ENCODE measurements at places on chromosomes 12 and 14.

DNA sequence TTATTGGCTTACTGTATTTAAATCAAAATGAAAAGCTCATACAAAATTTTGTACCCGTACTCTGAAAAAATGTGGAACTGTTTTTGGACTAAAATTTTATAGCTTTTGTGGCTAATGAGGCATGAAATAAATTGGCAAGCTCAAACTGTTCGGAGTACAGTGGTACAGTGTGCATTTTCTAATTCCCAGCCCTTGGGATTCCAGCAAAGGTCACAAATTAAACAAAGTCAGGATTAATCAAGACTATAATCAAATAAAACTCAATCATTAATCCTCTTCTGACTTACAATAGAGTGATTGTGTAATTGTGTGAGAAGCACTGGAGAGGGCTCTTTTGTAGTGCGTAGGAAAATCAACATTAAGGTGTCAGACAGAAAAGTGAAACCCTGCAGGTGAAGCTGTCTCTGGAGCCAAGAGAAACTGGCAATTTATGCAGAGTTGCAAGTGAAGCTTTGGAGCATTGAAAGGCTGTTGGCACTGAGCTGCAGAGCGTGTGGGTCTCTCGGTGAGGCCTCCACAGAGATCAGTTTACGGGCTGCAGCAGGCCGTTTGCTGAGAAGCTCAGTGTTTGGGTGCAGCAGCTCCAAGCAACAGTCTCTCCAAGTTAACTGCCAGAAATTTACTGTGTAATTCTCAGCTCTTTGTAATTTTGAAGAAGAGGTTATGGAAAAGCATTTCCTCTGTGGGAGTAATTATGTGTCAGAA, 275.9 kb downstream of the FBXL14 start:
- peak; percentile 95 for DNase-seq

DNA sequence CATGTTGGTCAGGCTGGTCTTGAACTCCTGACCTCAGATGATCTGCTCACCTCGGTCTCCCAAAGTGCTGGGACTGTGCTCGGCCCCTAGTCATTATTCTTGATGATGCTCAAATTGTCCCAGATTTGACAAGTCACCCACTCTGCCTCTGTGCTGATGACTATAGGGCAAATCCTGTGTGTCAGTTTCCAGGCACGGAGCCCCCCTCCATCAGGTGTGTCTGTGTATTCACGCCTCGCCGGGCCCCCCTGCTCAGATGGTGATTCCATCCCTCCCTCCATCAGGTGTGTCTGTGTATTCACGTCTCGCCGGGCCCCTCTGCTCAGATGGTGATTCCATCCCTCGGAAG, 4.3 kb upstream of the GPR132 start:
- DNase-seq: no peak

GRCh38 chr14:50719911-50720759, 52.0 kb upstream of the SAV1 start:
- no peak for DNase-seq

- no peak for DNase-seq
These were observed 159.1 kb downstream of the PHETA1 start for GRCh38 chr12:111209811-111210210.

DNA sequence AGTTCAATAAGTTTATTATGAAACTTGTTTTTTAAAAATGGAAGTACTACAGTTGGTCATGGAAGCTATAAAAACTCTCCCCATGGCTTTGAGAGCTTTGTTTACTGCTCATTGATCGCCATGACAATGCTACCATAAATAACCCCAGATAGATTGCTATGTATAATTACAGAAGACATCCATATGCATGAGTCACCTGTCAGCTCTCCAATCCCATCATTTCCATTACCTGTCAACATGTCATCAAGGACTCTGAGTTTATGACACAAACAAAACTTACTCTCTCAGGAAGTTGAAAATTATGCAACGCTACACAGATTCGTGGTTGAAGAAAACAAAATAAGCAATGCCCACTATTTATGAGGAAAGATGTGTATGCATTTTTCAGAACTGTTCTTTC, 144.4 kb downstream of the SEC23A start:
- DNase-seq: no peak

GRCh38 chr14:62462988-62463387, 582.3 kb downstream of the KCNH5 start:
- no peak for DNase-seq

DNA sequence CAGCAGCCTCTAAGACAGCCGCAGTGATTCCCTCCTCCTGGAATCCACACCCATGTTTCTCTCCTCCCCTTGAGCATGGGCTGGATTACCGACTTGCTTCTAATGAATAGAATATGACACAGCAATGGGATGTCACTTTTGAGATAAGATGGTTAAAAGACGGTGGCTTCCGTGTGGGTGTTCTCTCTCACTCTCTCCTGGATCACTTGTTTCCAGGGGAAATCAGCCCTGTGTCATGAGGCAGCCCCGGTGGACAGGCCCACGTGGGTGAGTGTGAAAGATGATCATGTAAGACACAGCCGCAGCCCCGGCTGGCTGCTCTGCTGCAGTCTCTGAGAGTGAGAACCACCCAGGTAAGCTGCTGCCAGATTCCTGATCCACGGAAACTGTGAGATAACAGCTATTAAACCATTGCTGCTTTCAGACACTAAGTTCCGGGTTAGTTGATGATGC, 10.7 kb downstream of the MOAP1 start:
- no peak for DNase-seq

DNA sequence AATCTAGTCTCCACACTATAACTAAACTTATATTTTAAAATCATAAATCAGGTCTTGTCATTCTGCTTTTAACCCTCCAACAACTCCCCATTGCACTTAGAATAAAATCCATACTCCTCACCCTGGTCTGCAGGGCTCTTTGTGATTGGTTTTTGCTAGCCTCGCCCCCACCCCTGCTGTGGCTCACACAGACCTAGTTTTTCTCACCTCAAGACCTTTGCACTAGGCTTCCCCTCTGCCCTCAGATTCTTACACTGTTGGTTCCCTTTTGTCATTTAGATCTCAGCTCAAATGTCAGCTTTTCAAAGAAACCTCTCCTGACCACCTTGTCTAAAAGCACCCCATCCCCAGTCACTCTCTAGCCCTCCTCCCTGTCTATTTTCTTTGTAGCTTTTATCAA, 10.7 kb upstream of the LHX5 start:
- no peak for DNase-seq

- DNase-seq: no peak
These were observed 84.7 kb upstream of the LGR5 start for GRCh38 chr12:71354871-71355270.

DNA sequence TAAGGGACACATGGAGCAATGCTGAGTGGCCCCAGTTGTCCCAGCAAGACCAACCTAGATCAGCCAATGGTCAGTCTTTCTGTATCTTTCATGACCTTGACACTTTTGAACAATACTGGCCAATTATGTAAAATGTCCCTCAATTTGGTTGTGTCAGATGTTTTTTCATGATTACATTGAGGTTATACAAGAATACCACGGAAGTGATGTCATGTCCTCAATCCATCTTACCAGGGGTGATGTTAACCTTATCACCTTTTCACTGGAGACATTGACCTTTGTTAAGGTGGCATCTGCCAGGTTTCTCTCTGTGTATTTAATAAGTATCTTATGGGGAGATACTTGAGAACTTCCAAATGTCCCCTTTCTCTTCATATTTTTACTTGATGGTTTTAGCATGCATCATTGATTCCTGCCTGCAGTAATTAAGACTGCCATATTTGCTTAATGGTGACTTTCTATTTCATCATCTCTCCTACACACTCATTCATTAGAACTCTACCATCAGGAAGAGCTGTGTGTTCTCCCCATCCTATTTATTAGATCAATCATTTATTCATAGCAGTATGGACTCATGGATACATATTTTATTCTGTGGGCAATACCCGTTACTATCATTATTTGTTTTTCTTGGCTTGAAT, 64.7 kb upstream of the RFLNA start:
- DNase-seq: no peak

DNA sequence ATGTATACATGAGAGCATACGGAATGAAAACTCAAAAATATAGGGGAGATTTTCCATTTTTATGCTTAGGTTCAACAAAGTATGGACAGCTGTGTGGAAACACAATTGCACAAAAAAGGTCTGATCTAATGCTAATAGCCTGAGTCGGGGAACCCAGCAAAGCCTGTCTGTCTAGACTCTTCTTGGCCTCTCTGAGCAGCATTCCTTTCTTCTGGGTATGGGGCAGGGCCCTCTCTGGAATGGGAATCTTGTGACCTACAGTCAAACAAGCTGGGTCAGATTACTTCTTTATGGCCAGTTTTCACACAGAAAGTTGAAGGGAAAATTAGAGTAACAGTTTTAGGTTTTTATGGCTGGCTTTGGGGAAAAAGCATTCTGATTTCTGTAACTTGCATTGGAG, 534.0 kb upstream of the LMO3 start:
- DNase-seq: no peak

DNA sequence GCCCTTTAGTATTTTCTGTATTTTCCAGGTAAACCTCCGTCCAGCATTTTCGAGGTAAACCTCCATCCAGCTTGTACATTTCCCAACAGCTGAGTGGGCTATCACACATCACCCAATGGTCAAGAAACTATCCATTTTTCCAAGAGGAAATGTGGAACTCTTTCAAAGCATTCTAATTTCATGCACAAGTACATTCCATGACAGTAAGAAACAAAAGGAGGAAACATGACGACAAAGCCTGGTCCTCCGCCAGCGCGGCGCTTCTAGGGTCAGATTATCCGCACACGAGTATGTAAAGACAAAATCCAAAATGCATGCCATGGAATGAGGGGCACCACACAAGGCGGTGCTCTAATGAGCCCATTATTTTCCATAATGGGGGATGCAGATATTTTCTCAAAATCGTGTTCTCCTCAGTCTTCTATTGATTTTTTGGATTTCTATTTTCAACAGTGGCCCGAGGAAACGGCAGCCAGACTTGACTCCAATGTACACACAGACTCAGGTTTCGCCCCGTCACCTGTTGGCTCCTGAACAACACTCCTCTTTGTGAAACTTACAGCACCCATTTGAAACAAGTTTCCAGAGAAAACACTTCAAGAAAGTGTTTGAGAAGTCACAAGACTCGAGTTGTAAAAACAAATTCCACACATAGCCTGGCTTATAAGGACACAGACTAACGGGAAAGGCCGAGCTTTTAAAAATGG, 107.4 kb downstream of the PRICKLE1 start:
- no peak for DNase-seq

GRCh38 chr14:30779210-30779609, 95.1 kb upstream of the COCH start:
- no peak for DNase-seq

DNA sequence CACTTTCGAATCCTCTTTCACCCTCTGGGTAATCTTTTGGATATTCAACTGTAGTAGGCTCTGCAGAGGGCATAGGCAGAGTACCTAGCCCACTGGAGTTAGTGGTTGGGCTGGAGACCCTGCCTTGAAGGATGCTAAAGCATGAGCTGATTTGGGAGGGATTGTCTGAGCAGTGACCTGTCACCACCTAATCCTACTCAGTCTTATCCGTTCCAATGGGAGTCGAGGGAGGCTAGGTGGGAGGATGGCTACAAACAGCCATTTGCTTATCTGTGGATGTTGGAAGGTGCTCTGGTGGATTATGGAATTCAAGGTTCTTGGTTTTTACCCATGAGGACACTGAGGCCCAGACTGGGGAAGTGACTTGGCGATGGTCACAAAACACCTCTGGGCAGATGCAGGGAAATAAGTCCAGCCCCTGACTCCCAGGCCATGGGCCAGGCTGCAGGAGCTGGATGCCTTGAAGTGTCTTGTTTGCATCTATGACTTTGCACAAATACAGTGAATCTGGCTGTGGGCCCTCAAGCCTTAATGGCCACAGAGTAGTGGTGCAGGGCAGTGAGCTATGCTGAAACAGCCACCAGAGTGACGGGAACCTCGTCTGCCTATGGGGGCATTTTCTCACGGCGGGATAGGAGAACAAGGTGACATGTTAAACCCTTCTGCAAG, 3.7 kb downstream of the KMT5A start:
- DNase-seq: no peak

DNA sequence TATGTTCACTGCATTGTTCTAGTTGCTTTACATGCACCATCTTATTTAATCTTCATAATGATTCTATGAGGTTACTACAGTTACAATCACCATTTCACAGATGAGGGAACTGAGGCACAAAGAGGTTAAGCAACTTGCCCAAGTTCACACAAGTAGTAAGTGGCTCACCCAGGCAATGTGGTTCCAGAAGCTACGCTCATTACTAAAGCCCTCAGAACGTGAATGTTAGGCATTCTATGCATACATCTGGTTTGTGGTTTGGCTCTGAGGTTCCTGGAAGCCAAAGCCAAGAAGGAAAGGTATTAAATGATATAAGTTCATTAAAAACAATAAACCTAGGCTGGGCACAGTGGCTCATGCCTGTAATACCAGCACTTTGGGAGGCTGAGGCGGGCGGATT, 14.4 kb upstream of the VRTN start:
- no peak for DNase-seq

- DNase-seq: no peak
These were observed 34.9 kb downstream of the ETV6 start for GRCh38 chr12:11684393-11684792.

- no peak for DNase-seq
These were observed 9.7 kb downstream of the PACS2 start for GRCh38 chr14:105324080-105324778.

- DNase-seq: no peak
These were observed 44.4 kb upstream of the PPP2R5C start for GRCh38 chr14:101716956-101717662.

GRCh38 chr12:125381373-125381772, 316.1 kb downstream of the AACS start:
- no peak for DNase-seq

- no peak for DNase-seq
These were observed 9.6 kb downstream of the BMP4 start for GRCh38 chr14:53947094-53947445.
